NCI-H510A (cell line): ENCODE measurements at places on chromosomes 12 and 14.

DNA sequence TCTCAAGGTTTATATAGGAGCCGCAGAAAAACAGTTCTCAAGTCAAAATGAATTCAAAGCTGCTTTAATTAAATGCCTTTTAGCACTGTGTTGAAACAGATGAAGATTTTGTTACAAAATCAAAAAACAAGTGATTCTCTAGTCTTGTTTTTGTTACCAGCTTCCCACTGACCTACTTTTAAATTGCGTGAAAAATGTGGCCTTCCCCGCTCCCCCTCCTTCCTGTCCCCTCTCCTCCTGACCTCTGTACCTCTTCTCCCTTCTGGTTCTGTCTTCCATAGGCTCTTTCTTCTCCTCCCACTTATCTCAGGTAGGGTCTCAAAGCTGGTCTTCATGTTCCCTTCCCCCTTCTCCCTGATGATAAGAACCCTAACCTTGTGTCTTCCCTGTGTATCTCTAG is 90.0 kb upstream of the MDM1 start:
- no peak for DNase-seq

GRCh38 chr12:12511895-12512711 is 50.6 kb downstream of the DUSP16 start:
- no peak for DNase-seq

- no peak for DNase-seq
Measured at GRCh38 chr12:93184672-93185368, 192.9 kb upstream of the NUDT4 start.

GRCh38 chr12:63036216-63036973 is 101.4 kb upstream of the PPM1H start:
- no peak for DNase-seq

GRCh38 chr12:19278407-19278806 is 148.9 kb downstream of the PLEKHA5 start:
- no peak for DNase-seq
